ENCODE measurements at places on chromosomes 4 and X.

GRCh38 chr4:40908702-40909362, 159.1 kb downstream of the NSUN7 start:
- H3K4me3 ChIP-seq, result peak overlapping the region; percentile 49
- peak overlapping the region; percentile 85 for H3K27ac ChIP-seq
- H3K4me1 ChIP-seq, result peaks cover 58% of the 10 kb centered on the region
- H3K36me3 ChIP-seq, result 0 out of 2 replicates have a peak, but pooled peaks cover 4% of the 10 kb centered on the region
- H3K27me3 ChIP-seq, result no peaks in the 10 kb centered on the region

GRCh38 chr4:150067859-150068258, 10.4 kb upstream of the DCLK2 start:
- no peak for DNase-seq
- no peak overlapping the region for H3K4me3 ChIP-seq
- no peak overlapping the region for H3K27ac ChIP-seq
- H3K36me3 ChIP-seq, result no peaks in the 10 kb centered on the region
- no peaks in the 10 kb centered on the region for H3K27me3 ChIP-seq

DNA sequence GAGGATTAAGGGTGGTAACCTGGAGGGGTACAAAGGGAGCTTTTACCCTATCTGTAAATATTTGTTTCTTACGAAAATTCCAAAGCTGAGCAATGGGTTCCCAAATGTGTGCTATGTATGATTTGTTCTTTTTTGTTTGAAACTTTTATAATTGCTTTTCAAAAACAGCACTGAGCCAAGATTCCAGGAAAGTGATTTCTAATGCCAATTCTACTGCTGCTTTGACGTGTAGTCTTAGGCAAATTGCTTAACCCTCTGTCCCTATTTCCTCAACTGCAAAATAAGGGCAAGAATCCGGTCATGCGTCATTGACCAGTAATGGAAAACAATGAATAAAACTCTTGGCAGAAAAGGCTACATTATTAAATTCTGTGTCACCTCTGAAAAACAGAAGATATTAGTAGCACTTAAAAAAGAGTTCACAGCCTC, 454.7 kb downstream of the IL15 start:
- peaks cover 91% of the 10 kb centered on the region for H3K4me1 ChIP-seq
- peak; percentile 95 for DNase-seq
- H3K36me3 ChIP-seq, result peaks cover 50% of the 10 kb centered on the region
- H3K27ac ChIP-seq, result peak overlapping the region; percentile 100
- peaks cover 4% of the 10 kb centered on the region for H3K27me3 ChIP-seq
- peak overlapping the region; percentile 74 for H3K4me3 ChIP-seq

GRCh38 chr4:152021788-152022438, 261.1 kb upstream of the GATB start:
- H3K27ac ChIP-seq, result no peak overlapping the region
- H3K4me1 ChIP-seq, result peaks cover 9% of the 10 kb centered on the region
- H3K27me3 ChIP-seq, result peaks cover 6% of the 10 kb centered on the region

- H3K4me1 ChIP-seq, result no peaks in the 10 kb centered on the region
- H3K27me3 ChIP-seq, result peaks cover 14% of the 10 kb centered on the region
- peak overlapping the region; percentile 67 for H3K4me3 ChIP-seq
- no peak for DNase-seq
- H3K27ac ChIP-seq, result no peak overlapping the region
- H3K36me3 ChIP-seq, result no peaks in the 10 kb centered on the region
These were observed 26.9 kb downstream of the UTP14A start for GRCh38 chrX:129932821-129933321.

- peaks cover 4% of the 10 kb centered on the region for H3K27me3 ChIP-seq
- no peaks in the 10 kb centered on the region for H3K36me3 ChIP-seq
- no peak overlapping the region for H3K4me3 ChIP-seq
- peaks cover 12% of the 10 kb centered on the region for H3K4me1 ChIP-seq
- no peak overlapping the region for H3K27ac ChIP-seq
These were observed 40.6 kb downstream of the GAB3 start for GRCh38 chrX:154710309-154710708.

GRCh38 chr4:75432683-75433082, 81.5 kb downstream of the RCHY1 start:
- H3K4me1 ChIP-seq, result no peaks in the 10 kb centered on the region
- H3K4me3 ChIP-seq, result no peak overlapping the region
- H3K27ac ChIP-seq, result no peak overlapping the region
- peaks cover under 1% of the 10 kb centered on the region for H3K27me3 ChIP-seq

Data from HFFc6 (cell line).